ENCODE measurements at places on chromosomes 2 and 18.

DNA sequence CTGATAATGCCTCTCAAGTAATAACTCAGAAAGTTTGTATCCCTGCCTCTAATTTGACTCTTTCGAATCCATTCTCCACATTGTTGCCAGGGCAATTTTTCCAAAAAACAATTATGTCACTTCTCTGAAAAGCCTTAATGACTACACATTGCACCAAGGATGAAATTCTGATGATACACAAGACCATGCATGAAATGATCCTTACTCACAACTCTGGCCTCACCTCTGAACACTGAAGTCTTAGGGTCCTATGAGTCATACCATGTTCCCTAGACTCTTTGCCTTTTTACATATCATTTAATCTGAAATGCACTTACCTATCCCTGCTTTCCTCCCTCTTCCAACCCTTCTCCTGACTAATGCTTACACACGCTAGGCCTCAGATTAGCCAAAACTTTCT lies 51.0 kb downstream of the WDPCP start:
- no peak for DNase-seq

- DNase-seq = no peak
Observed at GRCh38 chr2:113679457-113679856, 52.4 kb downstream of the RABL2A start.

GRCh38 chr18:63409301-63409700 lies 13.0 kb downstream of the VPS4B start:
- DNase-seq = no peak

DNA sequence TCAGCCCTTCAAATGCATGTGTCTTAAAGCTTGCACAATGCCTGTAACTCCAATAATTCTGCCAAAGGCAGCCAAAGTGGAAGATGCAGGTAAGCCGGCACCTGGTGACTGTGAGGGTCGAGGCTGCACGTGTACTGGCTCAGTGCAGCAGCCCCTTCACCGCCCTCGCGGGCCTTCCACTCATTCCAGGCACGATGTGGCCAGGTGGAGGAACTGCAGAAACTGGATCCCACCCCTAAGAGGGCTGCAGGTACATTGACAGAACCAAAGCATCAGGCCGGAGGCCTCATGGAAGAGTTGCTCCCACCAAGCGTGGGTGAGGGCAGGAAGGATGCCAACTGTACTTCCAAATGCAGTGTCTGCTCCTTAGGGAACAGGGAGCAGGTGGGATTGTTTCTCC lies 253.4 kb downstream of the HDAC4 start:
- DNase-seq = no peak

DNA sequence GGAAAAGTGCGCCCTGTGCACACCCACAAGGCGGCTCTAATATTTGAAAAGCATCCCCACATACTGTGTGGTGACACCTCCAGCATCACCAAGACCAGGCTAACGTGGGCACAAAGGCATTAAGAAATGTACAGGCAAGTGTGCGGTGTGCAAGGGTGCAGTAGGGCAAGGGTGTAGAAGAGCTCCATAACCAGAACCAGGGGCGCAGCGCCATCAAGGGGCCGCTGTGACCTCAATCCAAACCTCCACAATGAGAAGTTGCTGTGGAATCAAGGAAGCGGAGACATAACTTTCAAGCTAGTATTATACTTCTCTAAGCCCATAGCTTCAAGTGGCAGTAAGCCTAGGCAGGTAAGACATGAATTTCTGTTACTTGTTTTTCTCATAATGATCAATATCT lies 13.0 kb downstream of the L3MBTL4 start:
- DNase-seq = no peak

DNA sequence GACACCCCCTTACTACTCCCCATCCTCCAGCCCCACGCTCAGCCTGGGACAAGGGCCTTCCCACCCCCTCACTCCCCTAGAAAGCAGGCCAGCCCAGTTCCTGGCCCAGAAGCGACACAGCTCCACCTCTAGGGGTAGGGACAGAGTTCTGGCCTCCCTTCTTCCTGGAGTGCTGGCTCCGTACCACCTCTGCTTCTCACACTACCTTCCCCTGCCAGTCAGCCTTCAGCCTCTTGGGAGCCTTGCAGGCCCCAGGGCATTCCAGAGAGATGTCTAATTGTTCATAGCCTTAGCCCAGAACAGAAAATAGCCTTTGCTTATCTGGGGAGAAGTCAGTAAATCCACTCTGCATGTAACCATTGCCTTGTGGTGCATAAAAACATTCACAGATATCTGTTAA lies 13.1 kb upstream of the CATIP start:
- DNase-seq = no peak

- DNase-seq = no peak
Observed at GRCh38 chr2:225768741-225769140, 369.2 kb downstream of the NYAP2 start.

GRCh38 chr2:26605195-26605998 lies 35.8 kb downstream of the CIB4 start:
- peak; percentile 67 for DNase-seq

DNA sequence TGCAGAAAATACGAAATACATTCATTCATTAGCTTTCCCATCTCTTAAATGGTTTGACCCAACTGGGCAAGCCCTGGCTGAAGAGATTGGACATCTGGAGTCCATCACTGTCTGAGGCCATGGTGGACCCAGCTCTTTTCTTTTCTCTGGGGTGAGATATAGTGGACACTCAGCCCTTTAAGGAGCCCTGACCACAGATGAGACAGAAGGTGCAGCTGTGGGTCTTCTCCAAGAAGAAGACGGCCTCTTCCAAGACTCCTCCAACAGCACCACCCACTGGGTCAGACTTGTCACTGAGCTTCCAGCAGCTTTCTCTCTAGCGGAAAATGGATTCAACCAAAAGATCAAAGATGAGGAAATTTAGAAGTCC lies 27.2 kb downstream of the TWIST2 start:
- DNase-seq = no peak

GRCh38 chr2:150076281-150076680 lies 411.2 kb downstream of the RND3 start:
- DNase-seq = no peak

DNA sequence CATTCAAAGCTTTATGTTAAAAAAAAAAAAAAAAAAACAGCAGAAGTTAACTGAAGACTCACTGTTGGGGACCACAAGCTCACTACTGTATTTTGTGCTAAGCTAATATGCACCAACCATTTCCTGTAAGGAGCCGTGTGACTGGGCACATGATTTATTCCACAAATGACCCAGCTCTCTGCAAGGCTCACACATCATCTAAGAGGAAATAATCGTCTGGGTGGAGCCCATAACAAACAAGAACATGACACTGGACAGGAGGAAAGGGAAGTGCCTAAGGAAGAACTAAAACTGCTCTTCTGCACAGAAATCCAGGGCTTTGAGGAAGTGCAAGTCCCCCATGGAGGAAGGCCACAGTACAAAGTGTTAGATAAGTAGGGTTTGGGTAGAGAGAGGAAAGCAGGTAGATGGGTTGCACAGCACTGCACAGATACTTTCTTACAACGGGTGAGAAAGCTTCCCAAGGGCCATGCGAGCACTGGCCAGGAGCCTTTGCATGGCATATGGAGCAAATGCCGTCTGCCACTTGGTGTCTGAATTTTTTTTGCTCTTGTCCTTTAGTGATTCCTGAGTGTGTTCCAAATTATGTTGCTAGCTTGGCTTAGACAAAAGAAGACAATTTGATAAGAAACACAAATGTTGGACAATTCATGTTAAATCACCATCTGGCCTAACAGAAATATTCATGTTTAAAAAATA lies 24.4 kb downstream of the NFE2L2 start:
- peak; percentile 75 for DNase-seq

- no peak for DNase-seq
Observed at GRCh38 chr2:225165052-225165451, 122.8 kb upstream of the DOCK10 start.

DNA sequence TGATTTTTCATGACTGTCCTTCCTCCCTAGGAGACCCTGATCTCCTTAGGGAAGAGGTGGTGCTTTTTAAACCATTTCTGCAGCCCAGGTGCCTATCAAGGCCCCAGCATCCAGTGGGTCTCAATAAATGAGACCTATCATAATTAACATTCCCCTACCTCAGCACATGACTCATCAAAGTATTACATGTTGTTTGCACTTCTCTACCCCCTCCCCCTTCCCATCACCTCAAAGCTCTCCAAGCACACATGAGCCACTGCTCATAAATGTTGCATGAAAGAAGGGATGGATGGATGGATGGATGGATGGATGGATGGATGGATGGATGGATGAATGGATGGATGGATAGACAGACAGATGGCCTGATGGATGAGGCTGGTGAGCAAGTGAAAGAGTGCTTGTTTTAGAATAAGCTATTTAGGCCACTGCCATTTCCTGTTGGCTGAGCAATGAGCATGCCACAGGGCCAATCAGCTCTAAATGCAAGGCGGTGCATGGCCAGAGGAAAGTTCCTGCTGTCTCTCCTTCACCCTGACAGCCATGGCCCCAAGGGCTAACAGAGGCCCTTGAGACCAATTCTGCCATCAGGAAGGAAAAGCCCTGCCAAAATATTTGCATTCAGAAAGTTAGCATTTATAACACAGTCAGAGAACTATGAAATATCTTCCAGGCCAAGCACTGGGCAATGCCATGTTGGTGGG lies 20.9 kb upstream of the STEAP3 start:
- no peak for DNase-seq

- no peak for DNase-seq
Observed at GRCh38 chr18:51196811-51197660, 445 bp downstream of the MEX3C start.

GRCh38 chr2:136206613-136207012 lies 88.7 kb upstream of the CXCR4 start:
- peak; percentile 73 for DNase-seq

- no peak for DNase-seq
Observed at GRCh38 chr2:223649554-223650533, 47.7 kb upstream of the SCG2 start.

GRCh38 chr2:38109732-38110181 lies 33.8 kb upstream of the CYP1B1 start:
- DNase-seq = peak; percentile 19

DNA sequence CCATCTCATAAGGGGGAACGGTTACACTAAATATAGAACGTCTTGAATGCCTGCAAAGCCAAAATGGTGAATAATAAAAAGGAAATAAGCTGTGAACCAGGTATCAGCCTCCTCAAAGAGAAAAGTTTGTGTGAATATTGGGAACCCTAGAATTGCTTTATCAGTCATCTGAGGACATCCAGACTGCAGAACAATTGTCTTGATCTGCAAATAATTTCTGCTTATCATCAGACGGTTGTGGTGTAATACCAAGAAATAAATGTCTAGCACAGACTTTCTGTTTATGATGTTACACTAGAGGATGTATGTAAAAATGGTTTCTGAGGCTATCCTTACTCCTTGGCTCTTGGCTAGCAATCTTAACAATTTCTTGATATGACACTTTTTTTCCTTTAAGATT lies 53.5 kb upstream of the SLC25A52 start:
- DNase-seq = no peak

GRCh38 chr18:192801-193200 lies 34.4 kb downstream of the USP14 start:
- DNase-seq = no peak

DNA sequence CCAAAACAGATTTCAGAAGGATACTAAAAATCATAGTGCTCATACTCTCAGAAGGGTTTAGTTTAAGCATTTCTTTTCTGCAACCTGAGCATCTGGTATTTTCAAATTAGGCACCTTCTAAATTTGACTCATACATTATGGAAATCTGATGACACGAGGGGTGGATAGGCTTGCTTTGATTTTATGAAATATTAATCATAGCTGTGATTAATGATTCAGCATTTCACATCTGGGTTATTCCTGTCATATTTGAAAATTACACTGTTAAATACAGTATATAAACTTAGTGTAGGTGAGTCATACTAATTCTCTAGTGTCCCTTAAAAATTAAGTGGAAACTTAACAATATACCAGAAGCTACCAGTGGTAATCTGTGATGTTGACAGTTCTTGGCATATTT lies 47.7 kb downstream of the MRPS9 start:
- no peak for DNase-seq

DNA sequence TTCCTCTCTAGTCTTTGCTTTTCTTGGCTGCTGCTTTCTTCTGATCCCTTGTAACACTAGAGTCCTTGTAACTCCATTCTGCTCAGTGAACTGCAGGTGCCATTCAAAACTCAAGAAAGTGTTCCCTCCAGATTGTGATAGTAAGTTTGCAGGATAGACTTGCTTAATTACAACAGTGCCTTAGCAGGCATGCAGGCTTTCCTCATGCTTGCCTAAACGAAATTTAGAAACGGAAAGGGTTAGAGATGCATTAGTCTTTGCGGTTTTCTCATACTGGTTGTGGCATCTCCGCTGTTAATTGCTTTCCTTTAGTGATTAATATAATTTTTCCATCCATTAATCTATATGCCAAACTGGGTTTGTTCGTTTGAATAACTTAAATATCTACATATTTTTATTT lies 82.9 kb downstream of the DOK6 start:
- no peak for DNase-seq

DNA sequence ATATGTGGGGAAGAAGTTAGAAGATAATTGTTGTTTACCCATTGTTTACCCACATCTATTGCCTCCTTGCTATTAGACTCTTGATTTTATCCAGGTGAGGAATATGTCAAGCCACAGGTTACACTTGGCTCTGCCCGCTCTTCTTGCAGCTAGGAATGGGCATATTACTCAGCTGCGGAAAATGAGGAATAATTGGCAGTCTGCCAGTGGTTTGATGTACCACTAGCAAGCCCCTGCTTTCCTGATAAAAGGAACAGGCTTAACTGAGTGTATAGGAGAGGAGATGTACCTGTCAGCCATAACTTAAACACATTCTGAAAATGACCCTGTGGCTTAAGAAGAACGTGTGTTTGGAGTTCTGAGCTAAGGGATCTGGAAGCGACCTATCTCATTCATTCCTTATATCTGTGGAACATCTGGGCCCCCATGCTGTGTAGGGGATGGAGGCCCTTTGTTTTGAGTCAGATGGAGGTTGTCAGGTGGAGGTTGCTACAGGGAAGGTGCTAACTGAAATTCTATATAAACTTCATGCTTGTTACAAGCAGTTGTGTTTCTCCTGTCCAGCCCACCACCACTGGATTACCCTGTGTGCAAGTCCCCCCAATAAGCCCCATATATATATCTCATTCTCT lies 4.6 kb upstream of the FMNL2 start:
- DNase-seq = peak; percentile 6

GRCh38 chr2:128359841-128360240 lies 41.2 kb upstream of the HS6ST1 start:
- DNase-seq = no peak

DNA sequence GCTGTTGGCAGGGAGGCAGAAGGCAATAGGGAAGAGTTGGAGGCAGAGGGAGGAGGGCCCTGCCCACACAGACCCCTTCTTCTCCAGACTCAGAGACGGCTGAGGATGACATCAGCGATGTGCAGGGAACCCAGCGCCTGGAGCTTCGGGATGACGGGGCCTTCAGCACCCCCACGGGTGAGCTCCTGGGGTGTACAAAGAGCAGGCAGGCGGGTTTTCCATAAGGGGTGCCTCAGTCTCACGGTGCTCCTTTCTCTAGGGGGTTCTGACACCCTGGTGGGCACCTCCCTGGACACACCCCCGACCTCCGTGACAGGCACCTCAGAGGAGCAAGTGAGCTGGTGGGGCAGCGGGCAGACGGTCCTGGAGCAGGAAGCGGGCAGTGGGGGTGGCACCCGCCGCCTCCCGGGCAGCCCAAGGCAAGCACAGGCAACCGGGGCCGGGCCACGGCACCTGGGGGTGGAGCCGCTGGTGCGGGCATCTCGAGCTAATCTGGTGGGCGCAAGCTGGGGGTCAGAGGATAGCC lies 10.0 kb downstream of the SPEG start:
- peak; percentile 70 for DNase-seq
